ENCODE measurements at places on chromosomes 1 and 21.

- H3K27ac ChIP-seq: no peak overlapping the region
- no peak overlapping the region for H3K4me3 ChIP-seq
- no peaks in the 10 kb centered on the region for H3K36me3 ChIP-seq
- no peak for DNase-seq
Measured at GRCh38 chr1:7219031-7219430, 433.8 kb downstream of the CAMTA1 start.

DNA sequence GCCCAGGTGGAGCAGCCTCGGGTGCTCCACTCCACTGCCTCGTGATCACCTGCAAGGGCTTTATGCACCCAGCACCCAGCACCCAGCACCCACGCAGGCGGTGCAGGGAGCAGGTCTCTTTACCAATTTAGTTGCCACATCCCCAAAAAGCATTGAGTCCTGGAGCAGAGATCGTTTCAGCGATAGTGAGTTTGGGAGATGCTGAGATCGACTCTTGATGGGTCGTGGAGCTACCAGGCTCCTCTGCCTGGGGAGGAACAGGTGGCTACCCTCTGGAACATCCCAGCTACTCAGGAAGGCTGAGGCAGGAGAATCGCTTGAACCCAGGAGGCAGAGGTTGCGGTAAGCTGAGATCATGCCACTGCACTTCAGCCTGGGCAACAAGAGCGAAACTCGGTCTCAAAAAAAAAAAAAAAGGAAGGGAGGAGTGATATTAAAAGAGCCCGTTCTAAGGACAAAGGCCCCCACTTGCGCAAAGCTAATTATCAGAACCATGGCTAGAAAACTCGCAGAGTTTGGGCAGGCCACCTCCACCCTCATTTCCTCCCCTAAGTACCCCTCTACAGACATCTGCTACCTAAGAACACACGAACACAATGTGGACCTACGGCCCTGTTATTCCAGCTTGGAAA, 106.5 kb upstream of the SLC45A1 start:
- H3K27me3 ChIP-seq: peaks cover 52% of the 10 kb centered on the region

GRCh38 chr21:45577801-45578175, 35.5 kb upstream of the SLC19A1 start:
- H3K36me3 ChIP-seq: no peaks in the 10 kb centered on the region
- DNase-seq: no peak
- peaks cover 16% of the 10 kb centered on the region for H3K27me3 ChIP-seq
- no peak overlapping the region for H3K27ac ChIP-seq
- peaks cover 6% of the 10 kb centered on the region for H3K4me1 ChIP-seq

DNA sequence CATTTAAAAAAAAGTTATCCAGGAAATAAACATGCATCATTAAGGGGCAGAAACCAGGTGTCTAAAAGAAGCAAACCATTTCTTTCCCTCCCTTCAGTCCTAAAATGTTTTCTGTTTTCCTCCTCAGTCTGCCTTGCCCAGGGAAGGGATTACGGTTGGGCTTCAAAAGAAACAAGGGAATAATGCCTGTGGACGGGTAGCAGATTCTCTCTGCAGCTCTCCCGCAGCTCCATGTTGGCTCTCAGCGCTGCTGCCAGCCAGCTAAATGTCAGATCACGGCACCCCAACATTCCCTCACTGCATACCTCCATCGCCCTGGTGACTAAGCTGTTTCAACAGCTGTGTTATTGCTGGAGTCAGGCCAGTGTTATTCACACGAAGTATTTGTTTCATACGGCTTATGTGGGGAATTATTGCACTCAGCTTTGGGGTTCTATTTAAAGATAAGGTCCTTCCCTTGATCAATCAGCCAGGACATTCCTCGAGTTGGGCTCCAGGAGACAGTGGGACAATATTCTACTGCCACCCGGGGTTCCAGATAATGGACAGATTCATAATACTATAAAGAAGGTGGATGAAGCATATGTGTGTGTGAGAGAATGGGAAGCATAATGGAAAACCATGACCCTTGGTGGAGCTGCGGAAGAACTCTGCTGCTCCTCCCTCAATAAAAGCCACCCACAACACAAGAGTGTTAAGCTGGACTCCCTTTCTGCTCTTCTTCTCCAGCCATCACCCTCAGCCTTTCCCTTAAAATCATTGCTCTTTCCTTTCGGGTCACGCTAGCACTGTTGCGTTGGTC, 58.2 kb downstream of the WLS start:
- DNase-seq: no peak
- H3K4me1 ChIP-seq: no peaks in the 10 kb centered on the region
- no peak overlapping the region for H3K4me3 ChIP-seq
- H3K27me3 ChIP-seq: no peaks in the 10 kb centered on the region

DNA sequence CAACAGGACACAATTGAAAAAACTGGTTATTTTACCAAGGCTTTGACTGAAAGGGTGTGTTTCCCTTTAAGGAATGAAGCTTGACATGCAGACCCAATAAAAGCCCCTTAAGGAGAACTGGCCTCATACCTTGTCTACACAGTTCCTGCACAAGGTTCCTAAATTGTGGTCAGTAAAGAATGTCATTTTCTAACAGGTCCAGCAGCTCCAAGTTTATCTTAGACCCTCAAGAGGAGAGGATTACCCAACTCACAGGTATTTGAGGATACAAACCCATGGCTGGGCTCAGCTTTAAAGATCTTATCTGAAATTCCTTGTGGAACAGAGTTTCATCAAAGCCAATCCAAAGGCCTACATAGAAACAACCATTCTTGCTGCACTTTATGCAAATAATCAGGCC, 31.4 kb upstream of the CBR3 start:
- no peaks in the 10 kb centered on the region for H3K4me1 ChIP-seq
- no peak for DNase-seq
- peaks cover 2% of the 10 kb centered on the region for H3K36me3 ChIP-seq
- no peak overlapping the region for H3K27ac ChIP-seq
- H3K4me3 ChIP-seq: no peak overlapping the region

DNA sequence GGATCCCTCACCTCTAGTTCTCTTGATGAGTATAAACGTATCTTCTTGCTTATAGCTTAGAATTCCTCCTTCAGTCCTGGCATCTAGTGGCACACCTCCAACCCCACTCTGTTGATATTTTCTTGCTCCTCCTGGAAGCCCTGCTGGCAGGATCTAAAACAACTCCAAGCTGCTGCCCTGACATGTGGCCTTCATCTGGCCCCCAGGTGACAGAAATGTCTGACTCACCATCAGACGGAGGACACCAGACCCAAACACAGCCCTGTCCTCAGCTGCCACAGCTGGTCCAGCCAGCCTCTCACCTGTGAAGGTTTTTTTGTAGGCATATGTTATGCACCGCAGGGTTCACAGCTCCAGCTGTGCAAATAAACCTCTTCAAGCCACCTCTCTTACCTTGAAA, 53.4 kb downstream of the KRTAP19-8 start:
- no peak overlapping the region for H3K4me3 ChIP-seq
- DNase-seq: no peak
- no peaks in the 10 kb centered on the region for H3K36me3 ChIP-seq
- no peaks in the 10 kb centered on the region for H3K4me1 ChIP-seq
- H3K27me3 ChIP-seq: no peaks in the 10 kb centered on the region

DNA sequence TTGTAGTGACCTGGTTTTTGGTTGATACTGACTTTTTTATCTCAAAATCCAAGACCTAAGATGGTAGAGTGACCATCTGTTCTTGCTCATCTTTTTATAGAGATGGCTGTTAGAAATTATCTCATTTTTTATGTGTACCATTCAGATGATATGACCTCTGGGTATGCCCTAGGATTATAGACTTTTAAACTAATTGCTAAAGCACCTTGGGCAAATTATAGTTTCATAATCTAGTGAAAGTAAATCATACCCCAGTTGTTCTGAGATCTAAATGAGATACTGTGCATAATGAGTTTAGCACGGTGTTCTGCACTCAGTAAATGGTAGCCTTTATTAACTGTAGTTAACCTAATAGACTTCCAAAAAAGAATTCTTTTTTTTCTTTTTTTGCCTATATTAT, 182.6 kb upstream of the L1TD1 start:
- no peak overlapping the region for H3K27ac ChIP-seq
- DNase-seq: no peak
- no peaks in the 10 kb centered on the region for H3K27me3 ChIP-seq
- peaks cover 5% of the 10 kb centered on the region for H3K36me3 ChIP-seq

DNA sequence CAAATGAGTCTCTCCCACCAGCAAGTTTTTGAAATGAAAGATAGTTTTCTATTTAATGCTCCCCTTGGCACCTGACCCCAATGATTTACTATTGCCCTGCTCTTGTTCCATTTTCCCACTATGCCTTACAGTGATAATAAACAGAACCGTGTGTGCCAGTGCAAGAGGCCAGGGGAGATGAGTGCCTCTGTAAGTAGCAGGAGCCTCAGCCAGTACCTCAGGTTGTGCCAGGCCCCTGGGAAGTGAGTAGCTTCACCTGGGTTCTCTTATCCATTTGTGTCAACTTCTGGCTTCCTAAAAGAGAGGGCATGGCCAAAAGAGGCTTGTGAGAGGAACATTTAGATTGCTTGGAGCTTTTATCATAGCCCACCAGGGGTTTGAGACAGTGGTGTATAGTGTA, 3.4 kb upstream of the ROR1 start:
- H3K4me3 ChIP-seq: no peak overlapping the region
- DNase-seq: no peak
- no peak overlapping the region for H3K27ac ChIP-seq
- H3K4me1 ChIP-seq: no peaks in the 10 kb centered on the region
- no peaks in the 10 kb centered on the region for H3K36me3 ChIP-seq

GRCh38 chr1:201313086-201313485, 29.8 kb downstream of the PKP1 start:
- H3K27me3 ChIP-seq: peaks cover 64% of the 10 kb centered on the region
- no peaks in the 10 kb centered on the region for H3K4me1 ChIP-seq
- no peaks in the 10 kb centered on the region for H3K36me3 ChIP-seq

DNA sequence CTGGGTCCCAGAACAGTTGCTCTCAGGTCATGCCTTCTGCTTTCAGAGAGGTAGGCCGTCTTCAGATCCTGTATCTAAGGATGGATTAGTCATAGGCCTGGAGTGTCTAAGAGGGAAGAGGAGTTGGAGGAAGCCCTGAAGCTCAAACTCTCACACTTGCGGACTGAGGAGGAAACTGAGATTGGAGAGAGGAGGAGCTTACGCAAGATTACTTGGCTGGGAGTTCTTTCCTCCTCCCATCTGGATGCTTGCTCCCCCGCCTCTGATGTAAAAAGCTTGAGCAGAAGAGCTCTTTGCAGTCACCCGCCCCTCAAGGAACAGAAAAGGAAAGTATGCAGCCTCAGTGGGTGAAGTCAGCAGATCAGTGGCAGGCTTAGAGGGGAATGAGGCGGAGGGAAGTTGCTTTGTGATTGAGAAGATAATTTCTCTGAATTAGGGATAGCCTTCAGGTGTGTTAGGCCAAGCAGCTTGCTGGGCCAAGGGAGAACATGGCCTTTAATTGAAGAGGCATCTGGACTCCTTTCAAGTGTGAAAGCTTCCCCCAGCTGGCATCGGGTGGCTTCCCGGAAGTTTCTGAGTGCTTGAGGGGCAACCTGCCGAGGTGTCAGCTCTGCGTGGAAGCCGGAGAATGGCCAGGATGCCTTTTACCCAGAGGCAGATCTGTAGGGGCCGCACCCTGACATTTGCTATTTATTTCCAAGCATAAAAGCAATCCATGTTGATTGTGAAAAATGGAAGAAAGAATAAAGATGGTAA, 6.6 kb downstream of the ADORA1 start:
- no peaks in the 10 kb centered on the region for H3K36me3 ChIP-seq
- DNase-seq: no peak
- no peak overlapping the region for H3K4me3 ChIP-seq
- H3K4me1 ChIP-seq: peaks cover 6% of the 10 kb centered on the region
- H3K27me3 ChIP-seq: peaks cover 26% of the 10 kb centered on the region

DNA sequence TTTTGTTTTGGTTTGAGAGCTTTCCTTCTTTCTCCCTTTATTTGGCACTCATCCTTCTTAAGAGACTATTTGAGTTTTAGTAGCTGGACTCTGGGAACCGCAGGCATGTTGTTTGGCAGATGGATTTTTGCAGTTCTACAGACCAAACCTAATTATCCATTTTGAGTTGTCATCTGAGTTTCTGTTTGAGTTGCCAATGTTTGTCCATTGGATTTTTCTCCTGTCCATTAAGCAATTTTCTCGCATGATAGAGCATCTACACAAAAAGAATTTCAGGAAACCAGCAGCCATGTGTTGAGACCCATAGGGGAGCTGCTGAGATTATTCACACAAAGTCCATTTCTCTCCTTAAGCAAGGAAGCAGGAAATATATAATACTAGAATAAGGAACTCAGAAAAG, 17.2 kb upstream of the CXADR start:
- peaks cover 60% of the 10 kb centered on the region for H3K27me3 ChIP-seq
- no peaks in the 10 kb centered on the region for H3K4me1 ChIP-seq
- no peak for DNase-seq
- H3K4me3 ChIP-seq: no peak overlapping the region

DNA sequence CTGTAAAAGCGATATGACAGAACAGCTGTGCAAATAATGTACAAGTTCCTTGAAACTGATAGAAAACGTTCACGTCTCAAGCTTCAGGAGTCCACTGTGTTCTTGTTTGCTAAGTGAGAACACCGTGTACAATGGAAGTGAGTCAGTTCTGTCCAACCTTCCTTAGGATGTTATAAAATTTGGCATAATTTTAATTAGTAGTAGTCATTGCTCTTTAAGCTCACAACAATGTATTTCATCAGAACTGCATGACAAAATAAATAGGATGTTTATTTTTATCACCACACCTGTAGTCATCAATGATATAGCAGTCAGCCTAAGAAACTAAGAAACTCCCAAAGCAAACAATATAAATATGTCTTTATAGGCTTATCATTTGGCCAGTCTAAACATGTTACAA, 53.0 kb downstream of the RGS2 start:
- H3K4me1 ChIP-seq: no peaks in the 10 kb centered on the region
- H3K27me3 ChIP-seq: no peaks in the 10 kb centered on the region
- no peak for DNase-seq

DNA sequence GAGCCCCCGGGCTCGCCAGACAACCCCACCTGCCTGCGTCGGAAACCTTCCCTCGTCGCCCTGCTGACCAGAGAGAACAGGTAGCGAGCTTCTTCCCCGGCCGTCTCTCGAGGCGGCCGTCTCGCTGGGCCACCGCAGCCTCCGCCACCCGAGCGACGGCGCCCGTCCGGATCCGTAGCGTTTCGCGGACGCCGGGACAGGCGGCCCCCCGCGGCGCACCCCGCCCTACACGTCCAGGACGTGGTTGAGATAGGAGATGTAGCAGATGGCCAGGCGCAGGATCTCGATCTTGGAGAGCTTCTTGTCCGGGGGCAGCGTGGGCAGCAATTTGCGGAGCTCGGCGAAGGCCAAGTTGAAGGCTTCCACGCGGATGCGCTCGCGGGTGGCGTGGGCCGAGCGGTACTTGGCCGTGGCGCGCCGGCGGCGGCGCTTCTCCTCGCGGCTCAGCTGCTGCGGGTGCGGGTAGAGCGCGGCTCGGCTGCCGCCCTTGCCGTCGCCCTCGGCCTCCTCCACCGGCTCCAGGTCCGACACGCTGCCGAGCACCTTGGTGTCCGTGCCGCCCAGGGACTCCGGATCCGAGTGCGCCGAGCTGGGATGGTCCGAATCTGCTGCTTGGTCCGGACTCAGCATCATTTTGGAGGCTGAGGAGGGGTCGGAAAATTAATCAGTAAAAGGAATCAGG, 3.0 kb downstream of the NHLH2 start:
- H3K27me3 ChIP-seq: peaks cover 78% of the 10 kb centered on the region
- peaks cover 6% of the 10 kb centered on the region for H3K4me1 ChIP-seq
- H3K4me3 ChIP-seq: no peak overlapping the region
- no peak for DNase-seq
- no peak overlapping the region for H3K27ac ChIP-seq
